ENCODE measurements at places on chromosomes 4 and X. TPM values are rescaled to one million over a fixed set of nuclear protein-coding genes. Genes with fewer than 3 reads are reported as not detected.

The PROM1 gene
- not detected for total RNA-seq

The SMARCA5 gene
- total RNA-seq: 50.4 TPM

The CFI gene
- 1.4 TPM for total RNA-seq

The C4orf51 gene
- total RNA-seq: not detected

The XAGE2 gene
- total RNA-seq: not detected

The MAGEA11 gene
- total RNA-seq: not detected

The BMX gene
- total RNA-seq: not detected

The TMEM31 gene
- total RNA-seq: not detected

The SMARCA1 gene
- 55.8 TPM for total RNA-seq

The VCX3A gene
- total RNA-seq: not detected

GRCh38 chrX:136789856-136790255 lies 9.1 kb upstream of the ARHGEF6 start:
- DNase-seq: no peak

DNA sequence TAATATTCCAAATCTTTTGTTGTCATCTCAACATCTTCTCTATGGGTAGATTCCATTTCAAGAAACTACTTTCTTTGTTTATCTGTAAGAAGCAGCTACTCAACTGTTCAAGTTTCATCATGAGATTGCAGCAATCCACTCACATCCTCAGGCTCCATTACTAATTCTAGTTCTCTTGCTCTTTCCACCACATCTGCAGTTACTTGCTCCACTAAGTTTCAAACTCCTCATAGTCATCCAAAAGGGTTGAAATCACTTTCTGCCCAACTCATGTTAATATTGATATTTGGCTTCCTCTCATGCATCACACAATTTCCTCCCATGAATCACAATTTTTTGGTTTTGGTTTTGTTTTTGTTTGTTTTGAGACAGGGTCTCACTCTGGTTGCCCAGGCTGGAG lies 35.7 kb downstream of the ADH5 start:
- no peak for DNase-seq

DNA sequence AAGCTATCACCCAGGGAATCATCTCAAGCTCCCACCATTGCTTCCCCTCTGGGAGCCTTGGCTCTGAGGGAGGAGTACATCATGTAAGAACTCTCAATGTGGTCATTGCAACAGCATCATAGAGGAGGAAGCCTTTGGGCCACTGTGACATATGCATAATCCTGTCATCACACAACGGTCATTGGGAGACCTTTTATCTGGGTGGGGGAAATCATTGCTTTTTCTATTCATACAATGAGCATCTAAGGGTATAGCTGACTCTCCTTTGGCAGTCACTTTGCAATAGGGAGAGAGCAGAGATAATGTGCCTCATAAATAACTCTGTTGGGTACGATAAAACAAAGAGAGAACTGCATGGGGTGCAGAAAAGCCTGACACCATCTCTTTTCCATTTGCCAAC lies 155.2 kb upstream of the KCNIP4 start:
- DNase-seq: no peak

DNA sequence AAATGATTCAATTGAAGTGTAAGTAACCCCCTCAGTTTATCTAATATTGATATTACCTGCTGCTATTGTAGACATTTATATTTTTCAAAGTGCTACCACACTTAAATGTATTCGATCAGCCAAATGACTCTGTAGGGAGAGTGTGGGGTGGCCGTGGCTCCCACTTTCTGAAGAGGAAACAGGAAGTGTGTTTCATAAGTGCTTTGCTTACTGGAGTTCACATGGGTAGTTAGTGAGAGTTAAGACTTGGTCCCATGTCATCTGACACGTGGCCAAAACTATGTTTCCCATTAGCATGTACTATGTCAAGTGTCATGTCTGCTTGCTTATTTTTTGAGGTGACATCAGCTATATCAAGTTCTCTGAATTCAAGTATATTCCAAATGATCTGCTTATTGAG lies 308.1 kb upstream of the GATB start:
- no peak for DNase-seq

- DNase-seq: no peak
Observed at GRCh38 chrX:107646735-107647134, 18.4 kb downstream of the PRPS1 start.

GRCh38 chrX:51802917-51803688 lies 59.9 kb downstream of the GSPT2 start:
- DNase-seq: peak; percentile 9

DNA sequence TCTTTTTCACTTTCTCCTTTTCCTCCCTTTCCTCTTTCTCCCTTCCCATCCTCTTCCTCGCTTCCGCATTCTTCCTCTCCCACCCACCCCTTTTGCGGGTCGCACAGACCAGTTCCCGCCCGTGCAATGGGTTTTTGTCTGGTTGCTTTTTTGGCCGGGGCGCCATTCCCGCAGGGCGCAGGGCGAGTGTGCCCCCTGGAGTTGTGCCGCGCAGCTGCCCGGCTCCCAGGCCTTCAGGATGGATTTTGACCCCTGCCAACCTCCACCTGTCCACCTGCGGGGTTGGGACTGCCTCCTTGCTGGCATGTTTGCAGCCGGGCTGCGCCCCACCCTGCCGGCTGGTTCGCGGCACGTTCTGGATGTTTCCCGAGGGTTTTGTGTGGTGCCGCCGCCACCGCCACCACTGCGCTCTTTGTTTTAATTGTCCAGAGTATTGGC lies 578 bp upstream of the SEL1L3 start:
- DNase-seq: no peak

- DNase-seq: no peak
Observed at GRCh38 chr4:84803720-84804119, 162.8 kb downstream of the WDFY3 start.

DNA sequence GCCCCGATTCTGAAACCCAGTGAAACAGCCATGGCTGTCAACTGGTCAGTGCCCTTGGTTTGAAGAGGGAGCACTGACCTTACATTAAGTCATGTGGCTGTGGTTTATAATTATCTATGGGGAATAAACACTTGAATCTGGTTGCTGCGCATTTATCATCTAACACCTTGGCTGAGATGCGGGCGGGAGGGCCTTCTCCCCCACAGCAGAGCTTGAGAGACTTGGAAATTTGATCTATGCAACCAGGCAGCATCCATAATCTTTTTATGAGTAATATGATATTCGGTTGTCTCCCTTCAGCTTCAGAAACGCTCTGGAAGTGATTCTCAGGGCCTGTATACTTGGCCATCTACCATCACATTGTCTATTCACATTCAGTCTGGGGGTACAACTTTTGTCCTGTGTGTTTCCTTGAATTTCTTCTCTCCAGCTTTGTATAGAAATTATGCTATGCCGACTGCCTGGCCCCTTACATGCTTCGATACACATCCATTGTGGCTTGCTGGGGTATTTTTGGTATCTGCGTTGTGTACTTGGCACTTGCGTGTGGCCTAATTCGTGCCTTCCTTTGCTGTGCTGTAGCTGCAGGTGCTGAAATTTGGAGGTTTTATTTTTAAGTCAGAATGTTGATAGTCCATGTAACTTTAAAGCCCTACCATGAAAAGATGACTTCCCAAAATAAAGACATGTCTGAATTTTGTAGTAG lies 321.6 kb downstream of the ARHGAP10 start:
- peak; percentile 30 for DNase-seq

- DNase-seq: no peak
Observed at GRCh38 chr4:184100297-184100885, 117.3 kb downstream of the ENPP6 start.

DNA sequence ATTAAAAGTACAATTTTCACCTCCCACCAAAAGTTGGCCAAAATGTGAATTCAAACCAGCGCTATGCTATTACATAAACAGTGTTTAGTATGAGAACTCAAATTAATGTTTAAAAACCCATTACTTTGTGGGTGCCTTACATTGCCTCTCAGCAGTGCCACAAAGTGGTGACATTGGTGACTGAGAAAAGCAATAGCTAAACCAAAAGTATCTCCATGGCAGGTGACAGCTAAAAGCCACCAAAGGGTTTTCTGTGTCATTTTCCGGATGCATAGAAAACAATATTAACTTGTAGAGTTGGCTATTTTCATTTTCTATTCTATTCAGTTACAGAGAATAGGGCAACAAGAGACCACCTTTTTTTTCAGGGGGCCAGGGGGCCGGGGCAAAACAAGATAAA lies 261.2 kb downstream of the MAPK10 start:
- no peak for DNase-seq

DNA sequence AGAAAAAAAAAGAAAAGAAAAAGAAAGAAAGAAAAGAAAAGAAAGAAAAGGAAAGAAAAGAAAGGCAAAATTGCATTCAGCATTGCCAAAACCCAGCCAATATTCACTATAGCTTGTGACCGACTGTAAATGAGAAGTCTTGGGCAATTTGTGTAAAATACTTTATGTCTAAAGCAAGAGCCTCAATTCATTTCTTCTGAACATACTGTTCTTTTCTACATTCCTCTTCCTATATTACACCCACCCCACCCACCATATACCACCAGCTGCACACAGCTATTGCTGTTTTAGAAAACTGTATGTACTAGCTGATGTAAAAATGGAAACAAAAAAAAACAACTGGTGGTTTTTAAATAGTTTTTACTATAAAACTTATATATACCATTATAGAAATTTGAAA lies 156.9 kb upstream of the TTC29 start:
- no peak for DNase-seq

- no peak for DNase-seq
Observed at GRCh38 chr4:21012851-21013331, 312.6 kb downstream of the PACRGL start.

DNA sequence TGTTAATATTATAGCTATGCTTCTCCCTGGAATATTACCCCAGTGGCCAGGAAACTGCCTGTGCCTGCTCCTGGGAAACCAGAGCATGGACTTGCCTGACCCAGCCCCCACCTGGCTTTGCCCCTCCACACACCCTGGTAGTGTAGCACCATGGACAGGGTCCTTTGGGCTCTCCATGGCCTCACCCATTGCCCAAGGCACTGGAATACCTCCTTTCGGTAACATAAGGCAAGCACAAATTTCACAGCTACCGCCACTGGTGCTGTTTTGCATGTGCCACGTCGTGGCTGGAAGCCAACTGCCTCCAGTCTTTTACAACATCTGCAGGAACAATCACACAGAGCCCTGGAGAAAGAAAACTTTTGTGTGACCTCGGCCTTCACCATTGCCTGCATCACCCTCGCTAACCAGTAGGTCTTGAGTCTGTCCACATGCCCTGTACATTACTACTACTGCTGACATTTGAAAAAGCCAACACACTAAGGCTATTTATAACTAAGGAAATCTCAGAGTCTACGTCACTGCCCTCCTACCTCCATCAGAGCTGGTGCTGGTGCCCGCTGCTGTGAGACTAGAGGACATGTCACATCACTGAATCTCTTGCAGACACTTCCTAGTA lies 47.7 kb downstream of the HPGD start:
- DNase-seq: peak; percentile 28

- DNase-seq: peak; percentile 95
Observed at GRCh38 chr4:94995684-94996394, 238.1 kb downstream of the BMPR1B start.

DNA sequence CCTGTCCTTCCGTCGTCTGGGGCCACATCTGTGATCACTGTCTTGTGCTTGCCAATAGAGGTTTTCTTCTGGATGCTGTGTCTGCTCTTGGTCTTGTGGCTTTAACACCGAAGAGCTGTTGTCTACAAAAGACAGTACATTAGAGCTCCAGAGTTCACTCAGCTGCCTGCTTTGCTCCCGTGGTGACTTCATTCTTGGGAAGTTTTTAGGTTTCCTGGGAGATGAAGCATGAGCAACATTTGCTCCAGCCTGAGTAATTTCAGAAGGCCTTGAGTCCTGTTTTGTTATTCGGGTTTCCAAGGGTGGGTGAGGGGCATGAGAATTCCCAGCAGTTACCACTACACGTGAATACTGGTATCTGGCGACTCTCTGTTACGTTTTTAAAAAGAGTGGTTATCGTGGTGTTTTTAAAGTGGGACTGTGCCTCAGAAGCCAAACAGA lies 189.2 kb downstream of the SHROOM3 start:
- DNase-seq: peak; percentile 96

DNA sequence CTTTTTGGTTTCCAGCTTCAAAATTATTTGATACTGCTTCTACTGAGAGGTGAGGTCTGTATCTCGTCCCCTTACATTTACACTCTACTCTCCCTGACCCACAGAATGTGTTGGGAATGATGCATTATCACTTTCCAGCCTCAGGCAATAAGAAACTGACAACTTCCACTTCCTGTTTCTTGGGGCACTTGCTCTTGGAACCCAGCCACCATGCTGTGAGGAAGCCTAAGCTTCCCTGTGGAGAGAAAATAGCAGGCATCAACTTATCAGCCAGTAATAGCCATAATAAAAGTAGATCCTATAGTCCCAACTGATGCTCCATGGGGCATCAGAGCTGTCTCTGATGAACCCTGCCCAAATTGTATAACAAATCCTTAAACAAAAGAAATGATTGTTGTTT lies 32.6 kb downstream of the RELL1 start:
- DNase-seq: no peak

GRCh38 chr4:138945840-138946239 lies 69.7 kb upstream of the NOCT start:
- no peak for DNase-seq

- peak; percentile 75 for DNase-seq
Observed at GRCh38 chrX:68827848-68828624, 785 bp upstream of the EFNB1 start.

- no peak for DNase-seq
Observed at GRCh38 chr4:99054428-99054994, 34.1 kb downstream of the ADH5 start.

DNA sequence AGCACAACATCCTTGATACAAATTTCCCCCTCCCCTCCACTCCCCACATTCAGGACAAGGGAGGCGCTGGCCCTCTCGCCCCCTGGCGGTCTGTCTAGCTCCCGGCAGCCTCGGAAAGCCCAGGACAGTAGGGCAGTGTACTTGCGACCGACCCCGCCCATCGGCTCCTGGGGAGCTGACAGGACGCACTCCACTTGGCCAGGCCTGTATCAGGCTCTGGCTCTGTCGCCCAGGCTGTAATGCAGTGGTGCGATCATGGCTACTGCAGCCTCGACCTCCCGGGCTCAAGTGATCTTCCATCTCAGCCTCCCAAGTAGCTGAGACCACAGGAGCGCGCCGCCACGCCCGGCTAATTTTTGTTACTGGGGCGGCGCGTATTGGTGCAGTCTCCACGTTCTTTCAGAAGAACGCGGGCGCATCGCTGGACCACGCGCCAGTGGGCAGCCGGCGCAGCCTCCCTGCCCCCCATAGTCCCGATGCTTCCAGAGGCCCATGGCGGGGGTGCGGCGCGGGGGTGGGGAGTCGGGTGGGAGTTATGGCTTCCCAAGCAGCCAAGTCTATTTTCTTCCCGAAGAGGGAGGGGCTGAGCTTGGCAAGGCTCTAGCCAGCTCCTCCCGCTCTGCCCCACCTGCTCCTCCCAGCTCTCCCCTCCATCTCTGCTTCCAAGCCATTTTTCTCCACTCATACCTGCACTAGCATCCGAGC lies 7.8 kb upstream of the AKAP14 start:
- DNase-seq: no peak

GRCh38 chrX:96621811-96622210 lies 62.8 kb upstream of the DIAPH2 start:
- DNase-seq: no peak

DNA sequence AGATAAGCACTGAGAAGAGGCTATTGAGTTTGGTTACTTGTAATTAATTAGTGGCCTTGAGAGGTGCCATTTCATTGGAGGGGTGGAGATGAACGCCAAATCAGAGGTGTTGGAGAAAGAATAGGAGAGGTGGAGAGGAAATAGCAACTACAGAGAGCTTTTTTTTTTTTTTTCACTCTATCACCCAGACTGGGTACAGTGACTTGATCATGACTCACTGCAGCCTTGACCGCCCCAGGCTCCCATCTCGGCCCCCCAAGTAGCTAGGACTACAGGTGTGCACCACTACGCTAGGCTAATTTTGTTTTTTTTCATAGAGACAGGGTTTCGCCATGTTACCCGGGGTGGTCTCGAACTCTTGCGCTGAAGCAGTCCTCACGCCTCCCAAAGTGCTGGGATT lies 5.2 kb downstream of the NHS start:
- no peak for DNase-seq

Measured in myocyte (in vitro differentiated cells).